Activated T-cell treated with anti-CD3 and anti-CD28 coated beads for 48 hours (primary cell): ENCODE measurements at places on chromosomes 4 and X.

DNA sequence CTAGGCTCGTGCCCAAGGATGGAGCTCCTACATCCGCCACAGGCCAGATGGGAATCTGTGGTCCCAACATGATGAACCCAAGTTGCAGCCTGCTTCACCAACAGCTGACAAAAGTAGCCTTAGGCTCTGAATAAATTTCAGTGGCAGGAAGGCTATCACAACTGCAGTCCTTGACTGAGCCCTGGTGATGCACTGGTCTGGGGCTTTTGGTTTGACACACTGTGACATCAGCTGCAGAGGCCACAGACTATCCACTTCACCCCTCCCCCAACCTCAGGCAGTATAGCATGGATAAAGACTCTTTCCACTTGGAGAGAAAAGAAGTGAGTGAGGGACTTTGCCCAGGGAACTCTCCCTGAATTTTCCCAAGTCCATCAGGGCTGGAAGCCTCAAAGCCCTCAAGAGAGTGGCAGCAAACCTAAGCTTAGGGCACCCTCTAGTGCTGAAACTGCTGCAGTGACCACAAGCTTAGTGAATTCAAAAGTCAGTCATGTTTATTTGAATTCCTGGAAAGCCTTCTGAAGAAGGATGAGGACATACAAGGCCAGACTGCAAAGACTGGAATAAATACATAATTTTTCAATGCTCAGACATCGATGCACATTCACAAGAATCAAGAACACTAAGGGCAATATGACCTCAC lies 135.0 kb upstream of the TENT5D start:
- no peak for DNase-seq

- no peak for DNase-seq
Observed at GRCh38 chr4:156336511-156336910, 382.8 kb upstream of the CTSO start.

- no peak for DNase-seq
Observed at GRCh38 chrX:15499976-15500375, 631 bp upstream of the BMX start.

DNA sequence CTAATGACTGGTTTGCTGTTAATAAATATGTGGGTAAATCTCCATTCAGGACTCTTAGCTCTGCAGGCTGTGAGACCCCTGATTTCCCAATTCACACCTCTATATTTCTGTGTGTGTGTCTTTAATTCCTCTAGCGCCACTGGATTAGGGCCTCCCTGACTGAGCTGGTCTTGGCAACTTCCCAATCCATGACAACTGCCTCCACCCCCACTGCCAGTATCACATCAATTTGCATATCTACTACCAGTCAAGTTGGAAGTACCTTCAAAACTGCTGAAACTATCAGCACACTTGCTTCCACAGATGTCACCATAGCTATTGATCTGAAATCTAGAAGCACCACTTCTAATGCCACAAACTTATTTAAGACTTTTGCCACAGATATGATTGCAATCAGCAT lies 27.6 kb downstream of the OPRPN start:
- DNase-seq, result no peak

DNA sequence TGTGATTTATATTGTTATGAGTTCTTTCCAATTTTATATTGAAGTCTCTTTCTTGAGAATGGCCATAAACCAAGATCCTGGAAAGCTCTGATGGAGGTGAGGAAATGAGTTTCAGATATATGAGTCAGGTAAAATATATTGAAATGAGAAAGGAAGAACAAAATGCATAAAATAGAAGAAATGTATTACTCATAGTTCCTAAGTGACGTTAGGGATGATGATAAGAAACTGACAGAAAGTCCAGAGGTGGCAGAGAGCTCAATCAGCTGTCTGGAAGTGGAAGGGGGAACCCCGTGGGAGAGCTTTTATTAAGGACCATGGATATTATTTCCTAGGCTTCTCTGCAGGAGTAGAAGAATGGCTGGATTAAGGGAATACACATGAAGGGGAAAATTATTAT lies 24.6 kb downstream of the UGT2B7 start:
- DNase-seq, result no peak

DNA sequence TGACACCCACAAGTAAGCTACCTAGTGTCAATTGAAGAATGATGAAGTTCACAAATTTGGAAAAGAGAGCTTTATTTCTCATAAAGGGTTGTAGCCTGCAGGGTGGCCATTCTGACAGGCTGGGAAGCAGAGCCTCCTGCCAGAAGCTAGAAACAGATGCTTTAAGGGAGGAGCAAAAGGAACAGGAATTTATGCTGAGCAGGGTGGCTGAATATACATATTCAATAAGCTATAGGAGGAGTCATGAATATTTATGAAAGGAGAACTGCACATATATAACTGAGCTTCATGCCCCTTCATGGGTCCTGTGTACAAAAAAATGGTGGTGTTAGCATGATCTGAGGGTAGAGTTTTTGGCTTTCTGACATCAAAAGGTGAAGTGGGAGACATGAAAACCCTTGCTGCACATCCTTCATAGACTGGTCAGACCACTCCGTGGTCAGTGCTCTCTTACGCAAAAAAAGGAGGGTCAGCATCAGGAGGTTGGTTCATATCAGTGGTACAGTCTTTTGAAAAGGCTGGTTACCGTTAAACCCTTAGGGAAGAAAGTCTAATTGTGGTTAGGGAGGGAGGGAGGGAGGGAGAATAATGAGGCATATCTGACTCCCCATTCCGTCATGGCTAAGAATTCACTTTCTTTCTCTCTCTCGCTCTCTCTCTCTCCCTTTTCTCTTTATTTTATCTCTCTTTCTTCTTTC lies 121.4 kb downstream of the LUZP4 start:
- DNase-seq, result no peak

DNA sequence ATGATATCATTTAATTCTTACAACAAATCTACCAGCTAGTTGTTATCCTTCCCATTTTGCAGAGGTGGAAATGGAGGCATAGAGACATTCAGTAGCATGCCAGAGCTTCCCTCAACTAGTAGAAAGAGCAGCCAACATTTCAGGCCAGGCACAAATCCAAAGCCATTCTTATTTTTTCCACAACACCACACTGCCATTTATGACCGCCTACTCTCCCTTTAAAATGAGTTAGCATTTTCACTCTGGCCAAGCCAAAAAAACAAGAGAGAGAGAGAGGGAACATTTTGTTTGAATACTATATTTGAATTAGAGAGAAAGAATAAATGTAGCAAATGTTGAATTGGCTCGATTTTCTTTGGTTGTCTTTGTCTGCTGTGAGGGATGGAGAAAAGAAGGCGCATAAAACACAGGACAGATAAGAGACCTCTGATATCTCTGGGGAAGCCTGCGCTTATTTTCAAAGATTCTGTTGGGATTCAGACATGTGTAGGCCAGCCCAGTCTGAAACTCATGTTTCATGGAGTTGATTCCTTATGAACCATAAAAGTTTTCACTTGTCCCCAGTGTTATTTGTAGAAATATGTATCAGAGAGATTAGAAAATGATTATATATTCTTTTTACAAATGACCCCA lies 265.7 kb downstream of the RAB28 start:
- no peak for DNase-seq

DNA sequence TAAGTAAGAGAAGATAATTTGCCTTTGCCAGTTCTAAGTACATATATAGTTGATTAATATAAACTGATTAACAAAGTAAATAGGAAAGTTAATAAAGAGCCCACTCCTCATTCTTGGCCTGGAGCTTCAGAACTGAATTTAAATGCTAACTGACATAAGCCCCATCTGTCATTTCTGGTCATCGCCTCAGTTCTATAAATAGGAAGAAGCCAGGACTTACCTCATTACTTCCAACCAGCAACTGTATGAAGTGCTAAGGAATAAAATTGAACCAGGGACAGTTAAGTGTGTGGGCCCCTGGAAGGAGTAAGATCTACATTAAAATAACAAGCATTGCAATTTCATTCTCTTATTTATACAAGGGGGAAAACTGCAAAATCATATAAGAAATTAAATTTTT lies 52.0 kb upstream of the PDLIM5 start:
- no peak for DNase-seq

GRCh38 chrX:22136711-22137110 lies 104.6 kb downstream of the PHEX start:
- no peak for DNase-seq

GRCh38 chr4:182425302-182425701 lies 182.1 kb downstream of the TENM3 start:
- no peak for DNase-seq

DNA sequence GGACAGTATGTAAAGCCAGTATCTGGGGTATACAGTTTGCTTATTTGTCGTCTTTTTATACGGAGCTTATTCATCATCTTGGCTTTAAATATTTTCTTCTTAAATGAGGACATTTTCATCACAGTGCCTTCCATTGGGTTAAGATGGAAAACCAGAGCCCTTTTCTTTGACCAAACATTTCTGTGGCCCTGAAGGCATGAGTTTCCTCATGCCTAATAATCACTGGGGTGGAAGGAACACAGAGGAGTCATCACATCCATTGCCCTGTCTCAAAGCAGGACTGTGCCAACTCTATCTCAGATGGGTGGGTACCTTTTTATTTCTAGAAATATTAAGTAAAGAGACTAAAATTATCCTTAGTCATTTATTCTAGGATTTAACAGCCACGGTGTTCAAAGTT lies 40.0 kb downstream of the CHRDL1 start:
- DNase-seq, result no peak

GRCh38 chr4:186826846-186827533 lies 103.3 kb upstream of the FAT1 start:
- DNase-seq, result no peak

- no peak for DNase-seq
Observed at GRCh38 chrX:112753116-112753515, 73.4 kb upstream of the LHFPL1 start.

DNA sequence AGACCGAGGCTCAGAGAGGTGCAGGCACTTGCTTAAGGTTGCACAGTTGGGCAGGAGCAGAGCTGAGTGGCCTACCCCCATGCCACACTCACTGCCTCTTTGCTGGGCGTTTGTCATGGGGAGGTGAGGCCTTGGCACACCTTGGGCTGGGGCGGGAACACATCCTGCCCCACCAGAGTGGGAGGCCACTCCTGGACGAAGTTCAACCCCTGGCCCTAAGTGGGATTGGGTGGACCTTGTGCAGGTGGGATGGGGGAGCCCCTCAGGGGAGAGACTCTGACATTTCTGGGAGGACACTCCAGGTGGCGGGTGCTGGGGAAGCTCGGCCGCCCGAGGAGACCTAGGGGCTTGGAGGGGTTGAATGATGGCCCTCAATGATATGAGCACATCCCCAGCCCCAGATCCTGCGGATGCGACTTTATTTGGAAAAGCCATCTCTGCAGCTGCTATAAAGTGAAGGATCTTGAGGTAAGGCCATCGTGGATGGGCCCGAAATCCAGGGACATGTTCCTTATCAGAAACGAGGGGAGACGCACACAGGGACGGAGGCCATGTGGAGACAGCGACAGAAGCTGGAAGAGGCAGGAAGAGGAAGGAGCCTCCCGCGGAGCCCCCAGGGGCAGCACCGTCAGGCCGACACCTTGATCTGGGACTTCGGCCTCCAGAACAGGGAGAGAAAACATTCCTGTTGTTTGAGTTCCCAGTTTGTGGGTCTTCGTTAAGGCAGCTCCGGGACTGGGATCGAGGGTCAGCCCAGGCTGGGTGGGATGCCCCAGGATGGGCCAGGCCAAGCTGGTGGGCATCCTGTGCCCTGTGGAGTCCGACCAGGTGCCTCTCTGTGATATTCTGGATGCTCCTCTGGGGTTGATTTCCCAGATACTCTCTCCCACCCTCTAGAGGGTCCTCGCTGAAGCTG lies 111.6 kb upstream of the LRPAP1 start:
- DNase-seq, result no peak

- no peak for DNase-seq
Observed at GRCh38 chr4:89101256-89102161, 9.8 kb upstream of the TIGD2 start.

DNA sequence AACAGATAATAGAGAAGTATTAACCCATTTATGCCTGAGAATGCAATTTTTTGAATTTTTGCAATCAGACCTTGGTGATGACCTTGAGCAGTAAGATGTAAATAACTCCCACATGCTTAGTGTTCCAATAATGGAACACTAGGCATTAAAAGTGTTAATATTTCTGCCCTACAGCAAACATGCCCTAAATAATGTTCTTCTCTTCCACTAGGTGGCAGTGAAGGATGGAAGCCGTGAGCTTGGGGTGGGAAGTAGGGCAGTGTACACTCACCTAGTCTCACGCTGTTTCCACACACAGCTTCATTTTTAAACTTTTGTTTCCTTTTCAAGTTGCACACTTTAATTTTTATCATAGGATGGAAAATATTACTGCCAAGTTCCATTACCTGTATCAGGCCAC lies 613.1 kb upstream of the HS3ST1 start:
- DNase-seq, result no peak

DNA sequence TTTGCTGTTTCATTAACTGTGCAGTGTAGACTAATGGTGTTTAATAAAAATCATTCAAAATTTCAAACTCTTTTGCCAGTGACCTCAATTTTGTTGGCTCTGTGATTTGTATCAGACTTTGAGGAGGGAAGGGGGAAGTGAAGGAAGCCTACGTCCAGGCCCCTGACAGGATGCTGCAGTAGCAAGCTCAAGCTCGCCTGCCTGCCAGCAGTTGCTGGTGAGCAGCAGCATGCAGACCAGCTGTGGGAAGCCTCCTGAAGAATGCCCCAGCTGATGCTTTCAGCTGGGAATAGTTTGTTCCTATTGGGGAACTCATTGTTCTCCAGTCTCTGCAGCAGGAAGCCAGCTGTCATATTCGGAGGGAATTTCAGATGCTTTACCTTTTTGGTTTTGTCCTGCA lies 495.2 kb downstream of the AFF2 start:
- no peak for DNase-seq

DNA sequence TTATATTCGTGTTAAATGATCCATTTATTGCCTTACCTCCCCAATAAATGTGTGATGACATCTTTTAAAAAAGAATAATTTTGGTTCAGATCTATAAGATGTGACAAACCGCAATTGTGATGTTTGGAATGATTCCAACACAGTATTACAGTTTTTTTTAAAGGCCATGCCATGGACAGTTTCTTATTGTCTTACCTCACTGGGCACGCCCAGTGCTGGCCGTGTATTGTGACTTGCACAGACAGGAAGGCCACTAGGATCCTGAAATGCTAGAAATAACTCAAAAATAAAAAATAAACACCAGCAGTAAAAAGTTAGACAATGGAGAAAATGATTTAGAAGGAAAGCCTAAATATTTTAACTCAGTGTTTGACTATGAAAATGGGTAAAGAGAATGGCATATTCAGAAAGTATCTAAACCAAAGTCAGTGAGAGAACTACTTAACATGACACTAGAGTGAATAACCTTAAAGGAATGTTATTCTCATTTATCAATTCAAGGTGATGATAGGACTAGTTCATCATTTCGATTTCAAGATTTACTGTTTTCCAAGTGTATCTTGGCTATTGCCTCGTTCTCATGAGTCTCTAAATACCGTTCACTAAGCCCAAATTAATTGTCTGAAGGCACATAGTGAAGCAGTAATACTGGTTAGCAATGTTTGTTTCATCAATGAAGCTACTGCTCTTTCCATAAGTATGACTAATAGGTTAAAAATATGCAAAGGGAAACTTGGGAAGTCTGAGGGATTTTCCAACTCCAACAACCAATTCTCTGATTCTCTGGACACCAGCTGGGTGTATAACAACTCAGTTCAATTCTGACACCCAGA lies 46.1 kb upstream of the VEGFC start:
- DNase-seq, result no peak
